ENCODE measurements at places on chromosomes 5 and 9. TPM values are rescaled to one million over a fixed set of nuclear protein-coding genes. Genes with fewer than 3 reads are reported as not detected.

EIF4E1B gene
- not detected for total RNA-seq

KIF4B gene
- total RNA-seq, result not detected

CDK7 gene
- total RNA-seq, result 23.4 TPM

ZDHHC11 gene
- 4.2 TPM for total RNA-seq

SGCD gene
- total RNA-seq, result 40.3 TPM

ZNF366 gene
- 2.2 TPM for total RNA-seq

TEK gene
- 14.9 TPM for total RNA-seq

ANKRD33B gene
- 5.7 TPM for total RNA-seq

All from thoracic aorta (tissue), 2 donors.